ENCODE measurements at places on chromosomes 6 and 20.

- no peak for DNase-seq
Measured at GRCh38 chr6:52328303-52328662, 33.7 kb upstream of the PAQR8 start.

- no peak for DNase-seq
Measured at GRCh38 chr20:11188843-11189603, 515.2 kb upstream of the JAG1 start.

GRCh38 chr20:42274986-42275385 is 656.8 kb upstream of the CHD6 start:
- no peak for DNase-seq

- no peak for DNase-seq
Measured at GRCh38 chr6:92174398-92175073, 1244.8 kb downstream of the EPHA7 start.

DNA sequence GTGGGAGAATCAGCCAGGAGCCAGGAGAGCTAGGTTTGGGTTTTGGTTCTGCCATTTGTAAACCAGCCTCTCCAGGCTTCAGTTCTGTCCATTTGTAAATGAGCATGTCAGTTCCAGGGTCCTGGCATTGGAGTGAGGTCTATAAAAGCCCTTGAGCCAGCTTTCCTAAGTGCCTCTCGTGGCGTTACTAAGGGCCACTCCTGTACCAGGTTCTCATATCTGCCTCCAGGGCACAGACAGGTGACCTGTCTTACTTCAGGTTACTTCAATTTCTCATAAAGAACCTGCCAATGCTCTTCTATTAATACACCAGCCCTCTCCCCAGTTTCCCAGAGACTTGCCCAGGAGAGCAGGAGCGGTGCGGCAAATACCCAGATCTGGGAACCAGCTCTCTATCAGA is 101.9 kb downstream of the VEGFA start:
- DNase-seq: no peak

DNA sequence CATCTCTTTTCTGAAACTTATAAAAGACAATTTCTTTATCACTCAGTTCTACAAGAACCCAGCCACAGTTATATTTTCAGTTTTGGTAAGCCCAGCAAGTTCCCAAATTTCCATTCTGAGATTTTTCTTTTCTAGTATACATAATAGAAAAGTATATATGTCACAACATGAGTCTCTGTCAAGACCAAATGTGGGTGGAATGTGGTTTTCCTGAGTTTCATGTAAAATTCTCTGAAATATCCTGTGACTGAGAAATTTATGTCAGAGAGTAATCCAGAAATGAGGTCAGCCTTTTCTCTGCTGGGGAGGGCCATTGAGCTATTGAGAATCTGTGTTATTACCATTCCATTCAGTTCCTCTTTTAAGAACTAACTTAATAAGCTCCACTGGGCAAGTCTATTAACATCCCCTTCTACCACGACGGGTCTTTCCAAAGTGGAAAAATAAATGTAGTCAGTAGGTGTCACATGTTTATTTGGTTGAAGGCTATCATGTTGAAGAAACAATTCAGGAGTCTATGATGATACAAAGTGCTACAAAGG is 100.7 kb upstream of the HMGN3 start:
- no peak for DNase-seq

- no peak for DNase-seq
Measured at GRCh38 chr6:166025149-166025898, 142.3 kb downstream of the TBXT start.

GRCh38 chr6:18119236-18119635 is 3.2 kb downstream of the NHLRC1 start:
- DNase-seq: no peak

DNA sequence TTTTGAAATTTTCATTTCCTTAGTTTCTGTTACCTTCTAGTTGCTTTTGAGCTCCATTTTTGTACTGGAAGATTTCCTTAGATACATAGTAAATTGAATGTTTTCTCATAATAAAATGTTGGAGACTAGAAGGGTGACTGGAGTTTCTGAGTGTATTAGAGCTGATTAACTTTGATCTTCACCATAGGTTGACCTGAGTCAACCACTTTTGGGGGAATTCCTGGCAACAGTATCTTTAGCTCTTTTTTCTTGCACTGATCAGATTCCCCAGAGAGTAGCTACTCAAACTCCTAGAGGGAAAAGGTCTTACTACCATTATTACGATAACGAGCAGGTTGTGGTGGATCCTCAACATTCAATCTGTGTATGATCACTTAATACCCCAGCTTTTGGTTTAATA is 72.7 kb downstream of the KHDC1L start:
- DNase-seq: no peak

DNA sequence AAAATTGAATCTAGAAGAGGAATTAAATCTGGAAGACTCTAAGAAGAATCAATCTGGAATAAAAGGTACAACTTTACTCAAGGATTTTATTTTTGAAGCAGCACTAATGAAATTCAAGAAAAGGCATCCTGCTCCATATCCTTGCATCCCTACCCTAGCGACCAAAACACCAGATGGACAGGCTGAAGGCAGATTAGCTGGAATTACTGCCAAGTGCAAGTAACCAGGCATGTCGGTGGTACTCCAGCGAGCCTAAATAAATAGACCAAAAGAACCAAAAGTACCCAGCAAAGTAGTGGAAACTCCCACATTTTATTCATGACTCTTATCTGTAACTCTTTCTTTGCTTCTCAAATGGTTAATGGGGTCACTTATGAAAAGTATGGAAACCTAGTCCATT is 21.0 kb downstream of the OPRM1 start:
- DNase-seq: no peak

- no peak for DNase-seq
Measured at GRCh38 chr6:713351-713750, 20.4 kb upstream of the EXOC2 start.

- DNase-seq: no peak
Measured at GRCh38 chr6:3032986-3033385, 33.3 kb downstream of the NQO2 start.

DNA sequence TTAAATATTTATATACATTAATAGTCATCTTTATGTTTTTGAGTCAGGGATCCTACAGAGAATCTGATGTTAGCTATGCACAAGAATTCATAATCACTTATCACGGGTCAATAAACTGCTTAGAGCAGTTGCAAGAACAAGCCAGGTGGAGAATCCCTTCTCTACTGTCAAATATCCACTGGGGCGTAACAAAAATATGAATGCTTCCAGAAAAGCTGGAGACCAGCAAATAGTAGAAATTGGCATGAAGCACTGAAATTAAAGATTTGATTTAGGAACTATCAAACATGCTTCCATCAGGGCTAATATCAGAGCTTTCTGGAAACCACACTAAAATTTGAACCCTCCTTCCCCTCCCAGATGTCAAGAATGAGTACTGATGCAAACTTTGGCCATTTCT is 37.3 kb downstream of the ADGRG6 start:
- DNase-seq: no peak

DNA sequence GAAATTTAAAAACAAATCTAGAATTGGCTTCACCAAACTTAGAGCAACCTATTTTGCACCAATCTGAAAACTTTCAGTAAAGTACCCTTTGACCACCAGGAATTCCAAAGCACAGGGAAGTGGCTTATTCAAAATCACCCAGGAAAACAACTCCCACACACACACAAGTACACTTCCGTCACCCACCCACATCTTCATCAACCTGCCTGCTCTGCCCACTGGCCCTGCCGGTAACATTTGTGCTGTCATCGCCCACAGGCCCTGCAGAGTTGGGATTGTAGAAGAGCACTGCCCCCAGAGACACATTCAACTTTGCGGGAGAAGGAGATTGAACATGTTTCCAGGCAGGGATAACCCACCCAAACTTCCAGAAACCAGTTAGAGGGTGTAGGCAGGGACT is 19.3 kb upstream of the SCML4 start:
- no peak for DNase-seq

GRCh38 chr20:17934141-17934862 is 34.3 kb downstream of the SNX5 start:
- no peak for DNase-seq

- DNase-seq: peak; percentile 34
Measured at GRCh38 chr6:37987018-37987417, 167.5 kb downstream of the ZFAND3 start.

DNA sequence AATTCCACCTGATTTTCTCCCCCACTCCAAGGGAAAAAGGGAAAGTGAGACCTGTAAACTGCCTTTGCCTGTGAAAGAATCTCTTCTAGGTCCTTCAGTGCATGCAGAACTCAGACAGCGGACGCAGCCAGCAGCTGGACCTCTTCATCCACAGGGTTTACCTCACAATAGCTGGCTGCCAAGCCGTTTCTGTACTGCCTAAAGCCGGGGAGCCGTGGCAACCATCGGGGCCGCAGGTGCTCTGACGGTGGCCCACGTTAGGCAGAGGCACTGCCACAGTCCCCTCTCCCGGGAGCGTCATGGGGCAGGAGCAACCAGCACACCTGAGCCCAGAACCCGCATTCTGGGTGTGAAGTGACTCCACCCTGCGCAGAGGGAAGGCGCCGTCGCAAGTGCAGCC is 206.1 kb downstream of the TTLL2 start:
- DNase-seq: no peak

DNA sequence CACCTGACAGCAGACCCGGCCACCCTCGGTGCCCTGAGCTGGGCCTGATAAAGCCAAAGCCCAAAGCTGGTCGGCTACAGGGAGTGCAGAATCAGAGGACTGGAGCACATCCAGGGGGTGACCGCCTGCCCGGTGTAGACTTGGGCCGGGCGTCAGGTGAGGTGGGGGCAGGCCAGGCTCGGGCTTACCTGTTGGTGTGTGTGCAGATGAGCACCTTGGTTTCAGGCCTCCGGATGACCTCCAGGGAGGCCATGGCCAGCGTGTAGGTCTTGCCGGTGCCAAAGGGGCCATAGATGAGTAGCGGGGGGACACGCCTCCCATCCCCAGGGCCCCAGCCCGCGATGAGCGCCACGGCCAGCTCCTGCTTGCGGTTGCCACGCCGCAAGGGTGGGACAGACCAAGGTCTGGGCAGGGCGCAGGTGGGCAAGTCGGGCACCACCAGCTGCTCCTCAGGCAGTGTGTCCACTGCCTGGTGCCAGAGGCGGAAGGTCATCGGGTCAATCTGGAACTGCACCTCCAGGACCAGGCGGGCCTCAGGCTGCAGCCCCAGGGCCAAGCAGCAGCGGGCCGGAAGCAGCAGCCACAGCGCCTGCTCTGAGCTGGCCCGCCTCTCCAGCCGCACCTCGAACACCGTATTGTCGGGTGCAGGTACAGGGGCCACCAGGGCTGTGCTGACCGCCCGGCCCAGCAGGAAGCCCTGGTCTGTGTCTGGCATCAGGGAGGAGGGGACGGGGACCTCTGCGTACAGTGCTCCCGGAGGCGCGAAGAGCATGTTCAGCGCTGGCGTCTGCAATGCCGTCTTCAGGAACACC is 5.7 kb downstream of the HELZ2 start:
- DNase-seq: no peak

DNA sequence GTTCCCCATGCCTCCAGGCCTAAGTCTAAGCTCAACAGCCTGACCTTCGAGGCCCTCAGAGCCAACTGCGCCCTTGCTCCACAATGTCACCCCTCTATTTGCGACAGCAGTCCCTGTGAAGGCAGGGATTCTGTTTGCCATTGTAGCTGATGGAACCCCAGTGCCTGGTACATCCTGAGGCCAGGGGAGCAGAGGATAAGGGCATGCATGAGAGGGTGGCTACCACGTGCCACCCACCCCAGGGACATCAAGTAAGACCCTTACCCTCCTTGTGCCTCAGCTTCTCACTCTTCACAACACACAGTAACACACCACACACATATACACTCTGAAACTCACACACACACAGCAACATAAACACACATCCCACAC is 20.0 kb upstream of the SIRPA start:
- DNase-seq: no peak

DNA sequence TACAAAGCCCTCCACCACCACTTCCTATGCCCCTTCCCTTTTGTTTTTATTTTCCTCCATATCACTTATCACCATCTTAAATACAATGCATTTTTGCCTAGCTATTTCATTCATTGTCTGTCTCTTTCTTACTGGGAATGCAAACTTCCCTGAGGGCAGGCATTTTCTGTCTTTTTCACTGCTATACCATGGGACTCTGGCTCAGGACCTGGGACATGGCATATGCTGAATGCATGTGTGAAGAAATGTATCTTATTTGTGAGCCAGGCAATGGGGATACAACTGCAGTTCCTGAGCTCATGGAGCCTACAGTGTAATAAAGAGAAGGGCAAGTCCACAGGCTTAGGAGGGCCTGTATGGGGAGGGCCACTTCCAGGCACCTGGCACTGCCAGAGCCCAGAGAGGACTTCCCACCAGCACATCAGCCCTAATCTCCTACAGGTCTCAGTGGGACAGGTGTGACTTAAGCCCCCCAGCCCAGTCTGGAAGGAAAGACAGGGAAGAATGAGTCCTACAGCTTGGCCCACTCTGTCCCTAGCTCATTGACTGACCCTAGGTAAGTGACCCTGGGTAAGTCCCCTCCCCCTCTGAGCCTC is 43.2 kb downstream of the TFEB start:
- no peak for DNase-seq

GRCh38 chr20:59680148-59680650 is 75.9 kb downstream of the PHACTR3 start:
- DNase-seq: no peak

DNA sequence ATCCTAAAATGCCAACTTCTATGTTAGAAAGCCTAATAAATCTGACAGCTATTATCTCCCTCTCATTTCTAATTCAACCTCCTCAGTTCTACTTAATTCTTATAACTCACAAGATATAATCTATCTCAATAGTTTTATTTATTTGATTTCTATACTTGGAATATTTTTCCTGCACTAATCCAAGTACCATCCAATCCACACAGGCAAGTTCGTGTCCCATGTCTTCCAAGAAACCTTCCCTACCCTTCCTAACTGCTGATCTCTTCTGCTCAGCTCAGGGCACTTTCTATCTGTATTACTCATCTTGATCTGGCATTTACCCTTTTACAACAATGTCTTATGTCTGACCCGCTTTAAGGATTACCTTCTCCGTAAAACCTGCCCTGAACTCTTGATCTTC is 18.2 kb downstream of the NCOA5 start:
- no peak for DNase-seq

GRCh38 chr6:18142591-18142861 is 12.4 kb downstream of the TPMT start:
- DNase-seq: no peak
